Renal cortex interstitium (tissue), 15 donors: ENCODE measurements at places on chromosomes 2 and 18. TPM values are rescaled to one million over a fixed set of nuclear protein-coding genes. Genes with fewer than 3 reads are reported as not detected.

Gene LINC00305
- 4.3 TPM for polyA plus RNA-seq

Gene IL18R1
- 1.8 TPM for polyA plus RNA-seq

Gene IL1R2
- 0.31 TPM for polyA plus RNA-seq

Gene SLC1A4
- 10.3 TPM for polyA plus RNA-seq

Gene ASXL2
- polyA plus RNA-seq: 20.9 TPM

Gene RAX
- not detected for polyA plus RNA-seq

Gene KCNG2
- not detected for polyA plus RNA-seq
